Hippocampal formation (tissue), 2 donors: ENCODE measurements at places on chromosomes 1 and 21.

- DNase-seq, result no peak
Measured at GRCh38 chr1:234938924-234939323, 189.7 kb downstream of the TOMM20 start.

GRCh38 chr1:85379203-85380136, 85.5 kb downstream of the DDAH1 start:
- no peak for DNase-seq

- DNase-seq, result no peak
Measured at GRCh38 chr1:204073837-204074273, 940 bp downstream of the SOX13 start.

DNA sequence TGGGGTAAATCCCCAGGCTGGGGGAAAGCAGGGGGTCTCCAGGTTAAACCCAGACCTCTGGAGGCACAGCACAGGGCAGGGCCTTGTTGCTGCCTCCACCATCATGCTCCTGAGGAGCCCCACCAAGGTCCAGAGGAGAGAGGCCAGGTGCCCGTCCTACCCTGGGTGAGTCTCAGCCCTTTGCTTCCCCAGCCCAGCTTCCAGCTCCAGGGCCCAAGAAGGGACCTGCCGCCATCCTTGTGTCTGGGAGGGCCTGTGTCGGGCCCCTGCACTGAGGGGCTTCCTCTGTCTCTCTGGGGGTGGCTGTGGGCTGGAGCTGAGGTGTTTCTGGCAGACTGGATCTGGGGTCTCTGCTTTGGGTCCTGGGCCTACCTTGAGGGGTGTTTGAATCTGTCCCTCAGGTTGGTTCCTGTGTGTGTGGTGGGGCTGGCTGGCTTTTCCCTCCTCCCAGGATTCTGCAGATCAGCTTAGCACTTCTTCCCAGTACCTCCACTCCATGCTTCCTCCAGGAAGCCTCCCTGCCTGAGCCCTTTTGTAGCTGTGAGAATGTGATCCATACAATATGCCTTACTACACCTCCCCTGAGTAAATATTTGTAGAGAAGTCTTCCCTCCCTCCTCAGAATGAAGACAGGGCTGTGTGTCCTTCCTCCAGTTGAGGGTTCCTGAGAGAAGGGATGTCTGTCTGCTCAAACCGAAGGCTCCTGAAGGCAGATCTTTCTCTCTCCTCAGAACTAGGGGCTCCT, 6.2 kb downstream of the GPR3 start:
- no peak for DNase-seq

DNA sequence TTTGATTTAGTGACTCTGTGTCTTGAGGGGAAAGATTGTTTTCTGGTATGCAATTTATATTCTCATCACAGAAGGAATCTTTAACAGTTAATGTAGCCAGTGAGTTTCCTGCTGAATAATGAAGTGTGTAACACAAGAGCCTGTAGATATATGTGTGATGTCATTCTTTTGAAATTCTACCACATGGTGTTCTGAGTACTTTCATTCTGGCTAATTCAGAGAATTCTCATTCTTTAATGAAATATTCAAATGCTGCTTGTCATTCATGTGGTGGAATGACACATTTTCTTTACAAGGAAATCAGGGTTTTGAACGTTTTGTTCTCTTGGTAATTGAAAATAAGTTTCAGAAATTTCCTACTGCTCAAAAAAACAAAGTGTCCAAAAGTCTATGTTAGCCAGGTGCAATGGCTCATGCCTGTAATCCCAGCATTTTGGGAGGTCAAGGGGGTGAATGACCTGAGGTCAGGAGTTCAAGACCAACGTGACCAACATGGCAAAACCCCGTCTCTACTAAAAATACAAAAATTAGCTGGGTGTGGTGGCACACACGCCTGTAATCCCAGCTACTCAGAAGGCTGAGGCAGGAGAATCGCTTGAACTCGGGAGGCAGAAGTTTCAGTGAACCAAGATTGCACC, 79.6 kb downstream of the MAP3K21 start:
- no peak for DNase-seq

DNA sequence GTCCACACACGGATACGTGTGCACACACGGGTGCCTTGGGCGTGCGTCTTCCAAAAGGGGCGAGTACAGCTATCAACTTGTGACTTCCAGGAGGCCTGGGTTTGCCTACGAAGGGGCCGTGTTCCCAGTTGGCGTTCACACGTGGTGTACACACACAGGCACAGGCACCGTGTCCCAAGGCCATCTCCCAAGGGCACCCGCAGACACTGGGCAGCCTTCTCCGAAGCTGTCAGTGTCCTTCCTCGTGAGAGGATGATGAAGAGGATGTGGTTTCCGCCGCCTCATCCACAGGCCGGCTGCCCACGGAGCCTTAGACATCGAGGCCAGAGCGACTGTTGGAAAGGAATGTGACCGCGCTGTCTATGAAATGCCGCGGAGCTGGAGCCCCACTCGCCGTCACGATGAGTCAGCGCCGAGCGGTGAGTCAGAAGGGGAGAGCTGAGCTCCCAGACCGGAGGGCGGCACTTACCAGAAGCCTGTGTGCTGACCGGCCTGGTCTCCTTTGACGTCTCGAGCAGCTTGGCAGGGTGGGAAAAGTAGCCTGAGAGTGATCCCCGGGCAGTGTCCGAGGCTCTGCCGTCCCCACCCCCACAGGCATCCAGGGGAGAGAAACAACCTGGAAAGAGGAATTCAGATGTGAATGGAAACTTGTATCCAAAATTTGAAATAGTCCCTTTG, 141.4 kb upstream of the ARHGEF16 start:
- peak; percentile 37 for DNase-seq

GRCh38 chr1:162250004-162250730, 126.5 kb downstream of the SPATA46 start:
- DNase-seq, result no peak

GRCh38 chr1:109295712-109296415, 10.9 kb downstream of the MYBPHL start:
- DNase-seq, result no peak

GRCh38 chr1:223211323-223211985, 68.4 kb upstream of the TLR5 start:
- no peak for DNase-seq

DNA sequence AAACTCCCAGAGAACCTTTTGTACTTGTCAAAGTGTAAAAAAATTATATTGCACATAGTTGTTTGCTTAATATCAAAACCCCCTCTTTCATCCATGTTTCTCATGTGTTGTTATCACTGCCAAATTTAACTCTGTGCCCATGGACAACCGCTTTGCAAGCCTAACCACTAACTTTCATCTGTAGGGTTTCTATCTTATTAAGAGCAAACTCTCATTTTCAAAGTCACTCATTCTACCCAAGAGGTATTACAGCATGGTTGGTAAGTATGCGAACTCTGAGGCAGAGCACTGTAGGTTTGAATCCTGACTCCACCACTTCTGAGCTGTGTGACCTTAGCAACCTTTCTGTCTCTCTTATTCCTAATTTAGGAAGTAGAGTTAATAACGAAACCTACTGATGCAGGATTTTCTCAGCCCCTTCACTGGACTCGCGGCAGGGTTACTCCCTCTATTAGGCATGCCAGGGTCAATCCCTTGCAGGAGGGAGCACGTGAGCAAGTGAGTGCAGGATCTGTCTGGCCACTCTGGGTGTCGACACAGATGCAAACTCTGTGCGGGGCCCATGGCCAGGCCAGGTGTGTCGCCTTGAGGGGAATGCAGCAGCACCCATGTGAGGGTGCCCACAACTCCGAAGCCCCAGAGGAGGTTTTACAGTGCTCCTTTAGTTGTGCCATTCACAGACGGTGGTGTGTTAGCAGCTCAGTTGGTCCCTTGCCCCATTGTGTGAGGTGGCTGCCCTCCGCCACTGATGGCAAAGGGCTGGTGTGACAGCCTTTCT, 361.5 kb upstream of the ADGRL2 start:
- DNase-seq, result no peak

- DNase-seq, result no peak
Measured at GRCh38 chr1:210076620-210077019, 138.6 kb downstream of the SYT14 start.

DNA sequence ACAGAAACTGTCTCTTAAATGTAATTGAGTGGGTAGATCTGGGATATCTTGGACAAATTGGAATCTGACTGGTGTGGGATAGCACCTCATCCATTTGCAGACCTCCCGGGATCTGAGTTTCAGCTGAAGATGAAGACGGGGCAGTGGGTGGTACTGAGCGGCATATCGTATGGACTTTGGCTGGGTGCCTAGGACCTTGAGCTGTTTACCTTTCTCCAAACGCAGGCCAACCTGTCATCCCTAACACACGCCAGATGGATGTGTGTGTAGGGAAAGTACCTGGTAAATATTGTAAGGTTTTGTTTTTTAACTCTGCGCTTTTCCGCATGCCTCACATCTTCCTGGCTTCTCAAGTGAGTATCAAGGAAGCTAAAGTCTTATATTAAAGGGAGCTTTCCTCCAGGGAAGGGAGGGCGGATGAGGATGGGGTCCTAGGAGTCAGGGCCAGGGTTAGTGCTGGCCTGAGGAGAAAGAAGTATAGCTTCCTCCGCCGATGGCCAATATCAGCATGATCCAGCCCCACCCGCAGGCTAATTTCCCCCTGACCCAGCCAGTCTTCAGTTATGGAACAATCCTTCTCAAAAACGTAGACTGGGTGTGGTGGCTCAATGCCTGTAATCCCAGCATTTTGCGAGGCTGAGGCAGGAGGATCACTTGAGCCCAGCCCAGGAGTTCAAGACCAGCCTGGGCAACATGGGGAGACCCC, 26.2 kb downstream of the ATP8B2 start:
- DNase-seq, result no peak

- no peak for DNase-seq
Measured at GRCh38 chr1:215718575-215719287, 151.6 kb downstream of the KCTD3 start.

GRCh38 chr1:21927533-21928237, 9.4 kb downstream of the HSPG2 start:
- no peak for DNase-seq

- no peak for DNase-seq
Measured at GRCh38 chr1:247487057-247487456, 29.2 kb upstream of the OR2B11 start.

DNA sequence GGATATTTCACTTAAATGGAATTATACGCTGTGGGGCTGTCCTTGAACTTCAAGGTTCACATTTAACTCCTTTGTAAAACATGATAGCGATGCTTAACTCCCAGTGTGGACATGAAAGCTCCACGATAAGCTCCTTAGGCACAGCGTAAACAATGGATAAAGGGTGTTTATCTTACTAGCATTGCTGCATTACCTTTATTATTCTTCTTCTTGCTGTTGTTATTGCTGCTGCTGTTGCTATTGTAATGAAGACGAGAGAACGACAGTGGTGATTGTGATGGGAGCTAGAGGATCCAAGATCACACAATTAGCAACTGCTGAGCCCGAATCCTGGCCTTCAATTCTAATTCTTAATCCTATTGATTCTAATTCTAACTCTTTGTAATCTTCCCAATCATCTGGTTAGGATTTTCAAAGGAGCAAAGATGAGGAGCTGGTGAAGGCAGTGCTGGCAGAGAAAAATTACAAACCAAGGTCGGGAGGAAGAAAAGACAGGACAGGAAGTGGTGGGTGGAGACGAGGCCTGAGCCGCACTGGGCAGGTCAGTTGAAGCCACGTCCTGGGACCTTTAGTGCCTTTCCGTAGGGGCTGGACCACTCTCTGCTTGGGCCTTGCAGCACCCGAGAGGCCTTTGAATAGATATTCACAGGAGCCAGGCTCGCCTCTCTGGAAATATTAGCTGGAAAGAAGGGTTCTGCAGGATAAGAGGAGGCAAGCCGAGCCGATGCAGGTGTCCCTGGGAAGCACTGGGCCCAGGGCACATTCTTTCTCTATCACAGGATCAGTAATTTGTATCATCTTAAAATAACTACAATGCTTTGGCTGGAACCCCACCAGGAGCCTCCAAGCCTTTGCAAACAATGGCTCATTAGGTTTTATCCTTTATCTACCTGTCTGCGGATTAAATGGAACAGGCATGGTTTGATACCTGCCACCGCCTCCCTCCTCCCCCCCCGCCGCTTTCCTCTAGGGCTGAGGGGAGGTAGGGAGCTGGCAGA, 571.6 kb downstream of the AJAP1 start:
- DNase-seq, result no peak

DNA sequence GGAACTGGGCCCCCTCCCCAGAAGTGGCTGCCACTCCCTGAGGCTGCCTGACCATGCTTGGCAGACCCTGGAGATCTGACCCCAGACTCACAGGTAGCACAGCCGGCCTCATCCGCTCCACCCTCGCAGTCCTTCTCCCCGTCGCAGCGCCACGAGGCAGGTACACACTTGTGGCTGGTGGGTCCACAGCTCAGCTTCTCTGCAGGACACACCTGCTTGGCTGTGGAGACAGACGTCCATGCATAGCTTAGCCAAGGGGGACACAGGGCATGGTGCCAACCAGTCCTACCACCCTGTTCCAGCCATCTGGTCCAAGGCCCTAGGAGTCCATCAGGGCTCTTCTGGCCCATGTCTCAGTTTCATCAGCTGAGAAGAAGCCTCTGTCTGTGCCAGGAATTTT, 42.2 kb upstream of the MAGOH start:
- DNase-seq, result no peak

- DNase-seq, result no peak
Measured at GRCh38 chr1:222463059-222463730, 84.7 kb downstream of the HHIPL2 start.

DNA sequence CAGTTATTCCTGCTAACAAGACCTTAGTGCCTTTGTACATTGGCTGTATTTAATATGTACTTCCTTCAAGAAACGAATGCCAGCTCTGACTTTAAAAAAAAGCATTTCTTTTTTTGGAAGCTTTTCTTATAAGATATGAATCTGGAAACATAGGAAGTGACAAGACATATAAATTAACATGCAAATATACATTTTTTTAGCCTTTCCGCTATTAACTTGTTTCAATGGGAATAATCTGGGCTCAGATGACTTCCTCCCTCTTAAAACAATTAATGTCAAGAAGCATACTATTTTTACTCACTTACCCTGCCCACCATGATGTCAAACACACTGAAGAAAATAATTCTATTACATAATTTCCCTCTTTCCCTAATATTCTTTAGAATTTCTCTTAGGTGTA, 1.4 kb downstream of the DENND1B start:
- no peak for DNase-seq

- DNase-seq, result no peak
Measured at GRCh38 chr1:220900842-220901241, 21.6 kb downstream of the HLX start.

GRCh38 chr1:218481116-218481775, 136.1 kb downstream of the TGFB2 start:
- no peak for DNase-seq

GRCh38 chr1:211843507-211844298, 13.1 kb upstream of the LPGAT1 start:
- DNase-seq, result no peak

GRCh38 chr1:76501586-76502219, 365.6 kb upstream of the ST6GALNAC5 start:
- no peak for DNase-seq

DNA sequence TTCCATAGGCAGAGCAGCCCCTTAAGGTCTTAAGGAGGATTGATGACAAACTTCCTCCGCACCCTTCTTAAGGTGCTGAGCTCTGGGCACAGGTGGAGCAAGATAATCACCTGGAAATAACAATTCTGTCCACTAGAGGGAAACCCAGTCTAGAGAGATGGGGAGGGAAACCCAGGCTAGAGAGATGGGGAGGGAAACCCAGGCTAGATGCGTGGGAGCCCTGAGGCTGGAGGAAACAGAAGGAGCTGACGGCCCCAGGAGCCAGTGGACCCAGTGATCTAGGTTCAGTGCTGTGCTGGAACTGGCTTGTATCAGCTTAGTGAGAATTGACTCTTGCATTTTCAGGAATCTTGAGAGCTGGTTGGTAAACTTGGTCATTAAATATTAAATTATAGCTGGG, 17.8 kb upstream of the MYCL start:
- DNase-seq, result no peak
